Body of pancreas (tissue), 4 donors: ENCODE measurements at places on chromosomes 2 and 18. TPM values are rescaled to one million over a fixed set of nuclear protein-coding genes. Genes with fewer than 3 reads are reported as not detected.
A peak's percentile ranks its signal among the peaks of the same experiment; 100 is the strongest.

- DNase-seq: no peak
These were observed 240.1 kb downstream of the ASXL3 start for GRCh38 chr18:33818145-33818544.

The NFATC1 gene
- 5.9 TPM for total RNA-seq

DNA sequence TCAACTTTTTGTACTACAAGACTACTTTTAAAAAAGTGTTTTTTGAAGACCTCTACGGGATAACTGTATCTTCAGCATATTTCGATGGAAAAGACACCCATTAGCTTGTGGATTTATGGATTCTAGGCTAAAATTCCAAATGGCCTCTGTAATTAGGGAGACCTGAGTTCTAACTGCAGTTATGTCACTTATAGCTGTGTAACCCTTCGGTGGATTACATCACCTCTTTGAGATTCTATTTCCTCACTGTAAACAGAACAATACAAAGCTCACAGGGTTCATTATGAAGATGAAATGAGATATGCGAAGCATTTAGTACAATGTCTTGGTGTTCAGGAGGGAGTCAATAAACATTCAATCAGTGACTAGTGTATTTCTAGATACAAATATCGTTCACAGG is 24.2 kb downstream of the LMAN2L start:
- no peak for DNase-seq

DNA sequence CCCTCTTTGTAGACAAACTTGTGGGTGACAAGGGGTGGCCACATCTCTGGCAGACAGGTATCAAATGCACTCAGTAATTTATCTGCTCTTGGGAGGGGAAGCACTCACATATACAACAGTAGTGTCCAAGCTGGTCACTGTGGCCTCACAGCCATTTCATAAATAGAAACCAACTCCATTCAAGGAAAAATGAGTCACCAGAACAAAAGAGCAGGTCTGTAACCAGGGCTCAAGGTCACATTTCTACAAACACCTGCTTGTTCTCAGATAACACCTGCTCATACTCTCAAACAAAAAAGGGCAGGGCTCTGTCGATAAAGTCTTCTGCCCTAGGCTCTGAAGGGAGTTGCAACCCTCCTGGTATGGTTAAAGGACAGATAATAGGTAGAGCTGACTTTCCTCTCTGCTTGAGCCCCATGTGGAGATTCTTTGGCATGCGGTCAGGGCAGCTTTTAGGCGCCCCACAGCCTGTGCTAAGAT is 459.0 kb downstream of the BCL11A start:
- peak; percentile 74 for DNase-seq

The VIT gene
- 0.99 TPM for total RNA-seq

- no peak for DNase-seq
These were observed 121.8 kb downstream of the PMAIP1 start for GRCh38 chr18:60021556-60021955.

The DLX2 gene
- not detected for total RNA-seq

GRCh38 chr2:144914622-144915318 is 394.9 kb upstream of the ZEB2 start:
- DNase-seq: no peak

DNA sequence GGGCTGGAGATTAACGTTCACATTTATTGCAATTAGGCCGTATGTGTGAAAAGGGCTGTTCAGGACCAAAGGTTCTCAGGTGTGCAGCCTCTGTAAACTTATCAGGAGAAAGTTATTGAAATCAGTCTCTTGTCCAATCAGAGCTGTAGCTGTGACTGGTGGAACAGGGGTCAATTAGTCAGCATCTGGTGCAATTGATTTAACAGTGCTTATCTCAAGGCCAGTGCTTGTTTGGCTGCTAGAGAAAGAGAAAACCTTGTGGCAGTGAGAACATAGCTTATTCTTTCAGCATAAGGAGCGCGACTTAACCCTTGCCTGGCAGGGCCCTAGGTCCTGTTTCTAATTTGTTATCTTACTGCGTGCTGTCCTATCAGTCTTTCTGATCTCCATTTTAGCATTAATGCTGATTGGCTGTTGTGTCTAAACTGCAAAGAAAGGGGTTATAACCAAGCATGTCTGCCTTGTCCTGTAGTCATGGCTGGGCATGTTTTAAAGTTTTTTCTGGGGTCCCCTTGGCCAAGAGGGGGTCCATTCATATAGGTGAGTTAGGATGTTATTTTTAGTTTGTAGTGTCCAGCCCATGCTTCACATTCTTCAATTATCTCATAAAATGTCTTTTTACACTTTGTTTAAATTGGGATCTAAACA is 66.4 kb downstream of the CYB5A start:
- DNase-seq: peak; percentile 81

The STPG4 gene
- not detected for total RNA-seq

DNA sequence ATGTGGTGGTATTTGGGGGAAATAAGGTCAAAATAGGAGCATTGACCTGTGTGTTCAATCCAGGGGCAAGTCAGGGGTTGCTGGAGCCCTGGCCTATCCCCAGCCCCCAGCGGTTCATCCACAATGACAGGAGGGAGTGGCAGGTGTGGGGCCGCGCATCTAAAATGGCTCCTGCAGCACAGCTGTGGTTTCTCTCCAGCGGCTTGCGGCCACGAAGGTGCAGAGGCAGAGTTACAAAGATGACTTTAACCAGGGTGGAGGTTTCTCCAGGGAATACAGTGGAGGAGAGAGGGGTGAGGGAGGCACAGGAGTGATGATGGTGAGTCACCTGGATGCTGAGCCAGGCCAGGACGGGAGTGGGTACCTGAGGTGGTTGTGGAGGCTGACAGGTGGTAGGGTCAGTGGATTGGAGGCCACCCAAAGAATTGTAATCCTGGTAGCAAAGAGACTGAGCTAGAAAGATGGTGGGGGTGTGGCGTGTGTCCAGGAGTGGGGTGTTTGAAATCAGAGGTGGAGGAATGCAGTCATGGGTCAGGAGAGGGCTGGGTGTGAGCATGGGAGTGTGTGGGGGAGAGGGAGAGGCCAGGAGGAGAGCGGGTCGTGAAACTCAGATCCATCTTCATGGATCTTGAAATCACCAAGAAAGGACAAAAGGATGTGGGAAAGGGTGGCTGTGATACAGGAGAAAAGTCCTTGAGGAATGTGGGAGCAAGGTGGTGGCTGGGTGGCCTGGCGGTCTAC is 83.2 kb downstream of the CTIF start:
- DNase-seq: no peak

DNA sequence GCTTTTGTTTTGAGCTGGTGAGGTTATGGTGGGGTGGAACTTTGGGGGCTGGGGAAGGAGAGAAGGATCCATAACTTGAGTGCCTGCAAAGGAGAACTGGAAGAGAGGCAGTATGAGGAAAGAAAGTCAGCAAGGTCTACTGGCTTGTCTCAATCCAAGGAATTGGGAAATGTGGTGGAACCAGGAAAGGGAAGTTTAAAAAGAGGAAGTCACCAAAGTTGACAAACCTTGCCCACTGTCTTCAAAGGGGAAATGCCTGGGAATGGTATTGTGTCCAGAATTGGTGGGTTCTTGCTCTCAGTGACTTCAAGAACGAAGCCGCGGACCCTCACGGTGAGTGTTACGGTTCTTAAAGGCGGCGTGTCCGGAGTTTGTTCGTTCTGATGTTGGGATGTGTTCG is 304.1 kb upstream of the FAM98A start:
- DNase-seq: no peak

GRCh38 chr2:50785816-50786215 is 246.1 kb downstream of the NRXN1 start:
- DNase-seq: no peak

DNA sequence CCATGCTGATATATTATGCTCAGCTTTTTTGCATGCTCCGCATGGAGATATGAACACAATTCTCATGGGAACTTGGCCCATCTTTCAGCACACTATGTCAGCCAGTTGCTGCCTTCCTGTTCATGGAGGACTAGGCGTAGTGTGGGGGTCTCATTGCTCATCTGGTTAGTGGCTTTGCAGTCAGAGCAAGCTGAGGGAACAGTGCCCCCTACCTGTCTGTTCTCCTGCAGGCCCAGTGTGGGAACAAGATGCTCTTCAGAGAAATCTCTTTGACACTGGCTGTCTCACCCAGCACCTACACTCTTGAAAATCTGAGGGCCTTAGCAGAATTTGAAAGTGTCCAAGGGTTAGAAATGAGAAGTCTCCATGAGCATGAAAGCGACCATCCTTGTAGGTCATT is 47.1 kb downstream of the SPTBN1 start:
- peak; percentile 18 for DNase-seq

GRCh38 chr2:138782383-138782782 is 2.2 kb upstream of the NXPH2 start:
- DNase-seq: no peak

The POTEI gene
- total RNA-seq: under 0.01 TPM
